SK-N-SH (cell line): ENCODE measurements at places on chromosomes 12 and 14. TPM values are rescaled to one million over a fixed set of nuclear protein-coding genes. Genes with fewer than 3 reads are reported as not detected.
A peak's percentile ranks its signal among the peaks of the same experiment; 100 is the strongest.

GRCh38 chr14:78448164-78449094, 278.3 kb downstream of the NRXN3 start:
- peak; percentile 61 for DNase-seq

BIN2 gene
- polyA plus RNA-seq = not detected in 2 replicates

PHETA1 gene
- 7.3 and 8.1 TPM in 2 replicates for polyA plus RNA-seq

TC2N gene
- 0.02 TPM in 1 of 2 replicates, not detected in the other for polyA plus RNA-seq

GRCh38 chr14:39090548-39091111, 12.4 kb downstream of the SEC23A start:
- DNase-seq = no peak

GRCh38 chr14:24607081-24607480, 2.4 kb downstream of the GZMH start:
- DNase-seq = no peak

ADCY4 gene
- polyA plus RNA-seq = 0.03 and 0.08 TPM in 2 replicates

DNA sequence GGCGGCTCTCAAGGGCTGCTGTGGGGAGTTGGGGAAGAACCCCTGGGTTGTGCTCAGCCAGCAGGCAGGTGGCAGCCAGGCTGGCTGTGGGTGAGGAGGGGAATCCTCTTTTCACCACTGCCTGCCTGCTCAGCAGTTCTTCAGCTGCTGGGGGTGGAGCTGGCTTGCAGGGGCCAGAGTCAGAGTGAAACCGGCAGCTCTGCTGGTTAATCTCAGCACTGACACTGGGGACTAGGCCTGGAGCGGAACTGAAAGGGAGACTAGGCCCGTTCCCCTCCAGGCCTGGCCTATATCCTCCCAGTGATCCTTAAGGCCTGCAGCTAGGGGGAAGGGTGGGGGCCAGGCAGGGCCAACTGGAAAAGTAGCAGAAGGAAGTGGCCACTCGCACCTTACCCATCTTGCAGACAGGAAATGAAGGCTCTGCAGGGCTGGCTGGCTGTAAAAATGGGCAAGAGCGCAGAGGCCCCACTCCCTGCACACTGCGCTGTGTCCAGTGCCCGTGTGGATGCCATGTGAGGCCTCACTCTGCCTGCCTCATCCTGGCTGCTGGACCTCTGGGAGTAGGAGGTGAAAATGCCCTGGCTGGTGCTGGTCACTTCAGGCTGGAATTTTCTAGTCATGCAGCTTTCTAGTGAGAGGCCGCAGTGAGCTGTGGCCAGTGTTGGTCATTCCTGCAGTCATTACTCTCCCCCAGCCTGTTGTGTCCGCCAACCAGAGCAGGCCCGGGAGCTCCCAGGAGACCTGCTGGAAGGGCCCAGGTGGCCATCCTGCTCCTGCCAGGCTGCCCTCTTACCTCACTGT, 39.4 kb downstream of the SH2B3 start:
- DNase-seq = no peak

SLC25A47 gene
- polyA plus RNA-seq = not detected in 2 replicates

SCNN1A gene
- 0.71 and 1.6 TPM in 2 replicates for polyA plus RNA-seq

- no peak for DNase-seq
Measured at GRCh38 chr12:51009056-51009440, 17.1 kb downstream of the SLC11A2 start.

LMNTD1 gene
- polyA plus RNA-seq = 0.20 and 0.32 TPM in 2 replicates

DNA sequence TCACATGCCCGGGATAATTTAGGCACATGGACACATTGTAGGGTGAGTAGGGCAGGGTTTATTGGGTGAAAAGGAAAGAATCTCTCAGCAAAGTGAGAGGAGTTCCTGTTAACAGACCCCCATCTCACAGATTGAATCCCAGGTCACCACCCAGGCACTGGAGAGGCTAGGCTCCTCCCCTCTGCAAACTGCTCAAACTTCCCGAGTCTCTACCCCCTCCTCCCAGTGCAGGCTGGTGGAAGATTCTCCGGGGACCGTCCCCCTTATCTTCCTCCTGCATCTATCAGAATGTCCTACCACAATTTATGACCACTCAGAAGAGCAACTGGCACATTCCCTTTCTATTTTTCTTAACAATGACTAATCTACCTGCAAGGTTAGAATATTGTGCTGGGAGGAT, 126.0 kb downstream of the NTF3 start:
- DNase-seq = no peak

DNA sequence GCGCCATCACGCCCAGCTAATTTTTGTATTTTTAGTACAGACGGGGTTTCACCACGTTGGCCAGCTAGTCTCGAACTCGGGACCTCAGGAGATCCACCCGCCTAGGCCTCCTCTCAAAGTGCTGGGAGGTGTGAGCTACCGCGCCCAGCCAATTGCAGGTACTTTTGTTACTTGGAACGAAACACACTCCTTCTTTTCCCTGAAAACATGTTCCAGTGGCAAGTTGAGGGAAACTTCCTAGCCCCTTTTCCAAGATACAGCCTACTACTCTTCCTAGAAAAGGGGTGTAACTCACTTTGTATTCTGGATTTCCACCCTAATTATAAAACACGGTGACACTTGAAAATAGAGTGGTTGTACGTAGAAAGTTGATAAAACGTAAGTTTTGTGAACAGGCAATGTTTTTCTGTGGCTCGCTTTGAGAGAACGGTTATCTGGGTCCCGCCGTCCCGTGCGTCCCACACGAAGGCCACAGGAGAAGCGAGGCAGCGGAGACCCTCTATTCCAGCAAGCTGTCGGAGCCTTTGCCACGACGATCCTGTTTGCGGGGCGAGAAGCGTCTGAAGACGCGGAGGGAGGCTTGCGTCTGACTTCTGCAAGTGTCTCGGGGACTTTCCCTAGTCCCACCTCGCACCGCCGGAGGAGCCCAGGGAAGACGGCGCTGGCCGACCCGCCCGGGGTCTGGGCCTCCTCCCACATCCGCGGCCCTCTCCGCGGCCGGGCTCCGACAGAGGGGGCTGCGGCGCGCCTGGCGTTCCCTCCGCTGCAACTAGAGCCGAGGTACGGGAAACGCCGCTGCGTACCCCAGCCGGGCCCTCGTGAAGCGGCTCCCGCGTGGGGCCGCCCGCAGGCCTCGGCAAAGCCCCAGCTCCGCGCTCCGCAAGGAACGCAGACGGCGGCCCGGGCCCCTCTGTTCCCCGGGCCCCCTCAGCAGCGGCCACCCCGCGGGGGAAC, 745 bp downstream of the CDCA4 start:
- DNase-seq = no peak

- DNase-seq = peak; percentile 5
Measured at GRCh38 chr12:32756476-32757066, 874 bp upstream of the YARS2 start.

DNA sequence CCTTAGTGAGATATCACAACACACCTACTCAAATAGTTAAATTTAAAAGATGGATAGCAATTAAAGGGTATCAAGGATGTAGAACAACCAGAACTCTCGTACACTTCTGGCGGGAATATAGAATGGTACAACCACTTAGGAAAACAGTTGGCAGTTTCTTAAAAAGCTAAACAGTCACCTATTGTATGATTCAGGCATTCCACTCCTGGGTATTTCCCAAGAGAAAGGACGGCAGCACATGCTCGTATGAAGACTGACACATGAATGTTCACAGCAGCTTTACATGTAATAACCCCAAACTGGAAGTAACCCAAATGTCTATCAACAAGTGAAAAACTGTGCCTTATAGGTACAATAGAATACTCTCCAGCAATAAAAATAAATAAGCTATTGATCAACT, 465.2 kb downstream of the VRK1 start:
- no peak for DNase-seq

DNA sequence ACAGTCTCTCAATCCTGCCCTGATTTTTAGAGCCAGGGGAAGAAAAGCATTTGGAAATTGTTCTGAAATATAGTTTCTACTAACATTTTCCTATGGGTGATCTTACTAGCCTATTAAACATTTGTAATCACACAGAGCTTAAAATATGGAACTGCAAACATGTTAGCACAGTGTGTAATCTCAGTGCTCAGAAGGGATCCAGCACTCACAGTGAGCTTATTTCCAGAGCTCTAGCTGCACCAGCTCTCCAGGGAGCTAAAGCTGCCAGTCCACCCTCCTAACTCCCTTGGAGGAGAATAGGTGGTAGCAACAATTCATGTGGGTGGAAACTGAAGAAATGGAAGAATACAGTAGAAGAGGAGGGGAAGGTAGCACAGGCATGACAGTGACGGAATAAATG, 64.9 kb upstream of the SYT1 start:
- DNase-seq = no peak

DNA sequence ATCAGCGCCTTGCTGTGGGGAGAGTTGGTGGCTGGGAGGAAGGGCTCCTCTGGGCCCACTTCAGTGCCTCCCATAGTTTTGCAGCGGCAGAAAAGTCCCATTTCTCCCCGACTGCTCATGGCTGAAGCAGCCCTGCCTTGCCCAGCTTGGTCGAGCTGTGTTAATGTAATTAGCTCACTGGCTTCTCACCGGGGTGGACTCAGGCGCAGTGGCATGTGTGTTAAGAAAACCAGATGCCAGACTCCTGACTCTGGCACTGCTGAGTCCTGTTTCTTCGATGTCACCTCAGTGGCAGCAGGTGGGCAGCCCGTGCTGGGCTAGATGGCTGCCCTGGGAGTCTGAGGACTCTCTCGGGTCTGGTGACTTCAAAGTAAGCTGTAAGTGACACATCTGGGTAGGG, 47.4 kb downstream of the CHST11 start:
- peak; percentile 65 for DNase-seq

DNA sequence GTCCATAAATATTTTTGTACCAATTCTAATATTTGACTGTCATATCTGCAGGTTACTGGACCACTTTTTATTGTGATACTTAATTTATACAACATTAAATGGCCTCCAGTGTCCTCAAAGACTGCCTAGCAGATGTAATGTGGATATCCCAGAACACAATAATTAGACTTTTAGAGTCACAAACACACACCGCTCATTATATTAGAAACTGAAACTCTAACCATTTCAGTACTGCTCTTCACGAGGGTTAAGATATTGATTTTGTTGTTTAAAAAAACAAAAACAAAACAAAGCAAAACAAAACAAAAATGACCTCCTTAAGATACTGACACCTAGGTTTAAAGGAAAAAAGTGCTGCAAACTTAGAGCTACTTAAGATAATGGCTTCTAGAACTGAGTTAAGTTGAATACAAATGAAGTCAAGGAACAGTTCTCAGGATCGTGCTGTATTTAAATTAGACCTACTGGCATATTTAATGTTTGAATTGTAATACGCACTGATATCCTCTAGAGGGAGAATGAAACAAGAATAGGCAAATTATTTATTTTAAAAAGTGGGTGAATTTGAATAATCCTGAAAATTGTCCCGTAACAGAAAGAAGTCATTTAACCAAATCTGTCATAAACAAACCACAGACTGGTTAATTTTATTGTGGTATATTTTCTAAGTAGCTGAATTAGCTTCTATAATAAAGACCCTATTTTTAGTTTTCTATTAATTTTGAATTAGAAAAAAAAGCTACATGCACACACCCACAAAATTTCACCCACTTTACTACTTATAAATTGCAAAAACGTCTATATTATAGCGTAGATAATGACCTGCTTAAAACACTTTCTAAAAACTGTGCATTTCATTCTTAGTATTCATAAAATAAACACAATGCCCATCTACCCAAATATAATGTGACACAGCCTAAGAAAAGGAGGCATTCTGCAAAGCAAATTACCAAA, 395.2 kb upstream of the DCN start:
- DNase-seq = peak; percentile 16

- no peak for DNase-seq
Measured at GRCh38 chr12:57519796-57520052, 590 bp downstream of the DDIT3 start.

- DNase-seq = no peak
Measured at GRCh38 chr12:62679608-62680007, 213.0 kb downstream of the MON2 start.

GRCh38 chr14:94770815-94771157, 873 bp upstream of the GSC start:
- DNase-seq = no peak

C12orf54 gene
- not detected in 2 replicates for polyA plus RNA-seq

MFAP5 gene
- polyA plus RNA-seq = 19.1 and 34.8 TPM in 2 replicates

BCL11B gene
- polyA plus RNA-seq = not detected in 2 replicates

GRCh38 chr12:67986632-67987031, 2.6 kb upstream of the IFNG-AS1 start:
- no peak for DNase-seq

- DNase-seq = no peak
Measured at GRCh38 chr14:91397965-91398591, 19.5 kb downstream of the CCDC88C start.

CLEC9A gene
- polyA plus RNA-seq = not detected in 2 replicates

RASAL1 gene
- polyA plus RNA-seq = not detected in 2 replicates

GRCh38 chr12:130412384-130412783, 74.7 kb downstream of the PIWIL1 start:
- DNase-seq = no peak

DNA sequence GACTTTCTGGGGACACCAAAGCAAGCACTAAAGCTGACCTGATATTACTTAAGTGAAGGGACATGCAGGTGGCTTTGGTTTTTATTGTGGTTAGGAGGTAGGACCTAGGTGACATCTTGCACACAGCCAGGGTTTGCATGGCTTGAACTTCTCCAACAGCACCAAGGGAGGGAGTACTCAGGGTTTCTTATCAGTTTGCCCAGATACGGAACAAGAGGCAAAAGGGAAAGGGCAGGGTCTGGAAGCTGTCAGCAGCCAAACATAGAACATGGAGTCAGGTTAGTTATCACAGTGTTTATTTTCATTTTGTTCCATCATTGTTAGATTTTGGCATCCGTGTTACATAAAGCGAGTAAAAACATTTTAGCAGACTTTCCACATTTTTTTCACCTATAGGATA, 186.3 kb upstream of the CLEC14A start:
- DNase-seq = no peak

DNA sequence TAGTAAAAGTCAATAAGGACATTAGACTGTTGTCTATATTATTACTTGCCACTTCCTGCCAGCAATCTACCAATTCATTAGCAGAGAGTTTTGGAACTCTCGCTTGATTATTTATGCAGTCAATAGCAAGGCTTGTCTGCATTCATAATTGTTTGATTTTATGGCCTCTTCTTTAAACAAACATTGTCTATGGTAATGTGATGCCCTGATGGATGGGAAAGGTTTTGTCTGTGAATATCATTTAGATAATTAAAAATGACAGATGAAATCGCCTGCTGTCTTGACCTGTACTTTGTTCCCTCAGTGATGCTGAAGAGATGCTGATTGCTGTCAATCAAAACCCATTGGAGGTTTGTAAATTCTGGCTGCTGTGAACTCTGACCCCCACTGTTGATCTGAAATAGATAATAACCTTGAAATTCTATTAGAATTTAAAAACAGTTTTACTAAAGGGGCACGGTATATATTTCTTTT, 455.3 kb downstream of the NPAS3 start:
- DNase-seq = no peak

DNA sequence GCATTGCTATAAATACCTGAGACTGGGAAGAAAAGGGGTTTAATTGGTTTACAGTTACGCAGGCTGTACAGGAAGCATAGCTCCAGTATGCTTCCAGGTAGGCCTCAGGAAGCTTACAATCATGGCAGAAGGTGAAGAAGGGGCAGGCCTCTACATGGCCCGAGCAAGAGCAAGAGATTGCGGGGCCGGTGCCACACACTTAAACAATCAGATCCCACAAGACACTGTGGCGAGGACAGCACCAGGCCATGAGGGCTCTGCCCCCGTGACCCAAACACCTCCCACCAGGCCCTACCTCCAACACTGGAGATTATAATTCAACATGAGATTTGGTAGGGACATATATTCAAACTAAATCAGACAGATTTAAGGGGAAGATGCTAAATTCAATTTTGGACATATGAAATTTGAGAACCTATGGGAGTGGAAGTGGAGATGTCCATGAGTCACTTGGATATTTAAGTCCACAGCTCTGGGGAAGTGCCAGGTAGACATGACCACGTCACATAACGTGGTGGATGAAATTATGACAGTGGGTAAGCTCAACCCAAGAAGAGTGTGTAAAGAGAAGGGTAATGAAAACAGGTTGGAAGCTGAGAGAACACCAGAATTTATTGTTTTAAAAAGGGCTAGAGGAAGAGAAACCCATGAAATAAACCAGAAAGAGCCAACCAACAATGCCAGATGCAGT, 1.5 kb upstream of the LTA4H start:
- DNase-seq = no peak
